ENCODE measurements at places on chromosomes 5 and 9.

GRCh38 chr5:142281008-142281367 lies 43.8 kb downstream of the SPRY4 start:
- no peak for DNase-seq

- DNase-seq: no peak
Measured at GRCh38 chr5:125410537-125411070, 664.2 kb upstream of the ZNF608 start.

GRCh38 chr5:102937894-102938293 lies 182.0 kb downstream of the GIN1 start:
- DNase-seq: no peak

DNA sequence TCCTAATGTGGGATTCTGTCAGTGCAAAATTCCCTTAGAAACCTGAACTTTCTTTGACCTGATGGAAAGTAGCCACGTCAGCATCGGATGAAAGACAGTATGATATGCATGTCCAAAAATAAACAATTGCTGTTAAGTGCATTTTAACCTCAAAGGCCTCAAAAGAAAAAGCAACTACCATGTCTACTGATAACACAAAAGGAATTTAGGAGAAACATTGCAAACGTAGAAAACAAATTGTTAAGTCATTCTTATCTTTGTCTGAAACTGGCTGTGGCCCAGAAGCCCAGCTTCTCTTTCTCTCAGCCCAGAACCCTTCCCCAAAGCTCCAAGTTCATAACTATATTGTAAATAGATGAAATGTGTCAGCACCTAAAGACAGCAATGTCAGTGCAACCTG lies 11.1 kb upstream of the LHFPL2 start:
- DNase-seq: no peak

DNA sequence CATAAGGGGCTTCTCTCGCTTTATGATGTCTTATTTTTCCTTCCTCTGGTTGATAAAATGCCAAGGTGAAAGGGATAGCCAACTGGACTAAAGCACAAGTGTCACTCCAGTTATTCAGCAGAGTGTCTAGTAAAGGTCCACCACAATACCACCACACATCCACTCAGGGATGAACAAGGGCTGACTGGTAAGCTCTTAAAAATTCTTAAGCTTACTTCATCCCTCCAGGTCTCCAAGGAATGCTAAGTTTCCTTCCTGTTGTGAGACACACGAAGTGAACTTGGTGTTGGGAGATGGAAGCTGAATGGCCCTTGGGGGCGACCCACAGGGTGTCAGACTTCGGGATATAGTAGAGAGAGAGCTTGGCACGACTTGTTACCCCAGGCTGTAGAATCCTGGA lies 3.2 kb upstream of the HMGCS1 start:
- no peak for DNase-seq

DNA sequence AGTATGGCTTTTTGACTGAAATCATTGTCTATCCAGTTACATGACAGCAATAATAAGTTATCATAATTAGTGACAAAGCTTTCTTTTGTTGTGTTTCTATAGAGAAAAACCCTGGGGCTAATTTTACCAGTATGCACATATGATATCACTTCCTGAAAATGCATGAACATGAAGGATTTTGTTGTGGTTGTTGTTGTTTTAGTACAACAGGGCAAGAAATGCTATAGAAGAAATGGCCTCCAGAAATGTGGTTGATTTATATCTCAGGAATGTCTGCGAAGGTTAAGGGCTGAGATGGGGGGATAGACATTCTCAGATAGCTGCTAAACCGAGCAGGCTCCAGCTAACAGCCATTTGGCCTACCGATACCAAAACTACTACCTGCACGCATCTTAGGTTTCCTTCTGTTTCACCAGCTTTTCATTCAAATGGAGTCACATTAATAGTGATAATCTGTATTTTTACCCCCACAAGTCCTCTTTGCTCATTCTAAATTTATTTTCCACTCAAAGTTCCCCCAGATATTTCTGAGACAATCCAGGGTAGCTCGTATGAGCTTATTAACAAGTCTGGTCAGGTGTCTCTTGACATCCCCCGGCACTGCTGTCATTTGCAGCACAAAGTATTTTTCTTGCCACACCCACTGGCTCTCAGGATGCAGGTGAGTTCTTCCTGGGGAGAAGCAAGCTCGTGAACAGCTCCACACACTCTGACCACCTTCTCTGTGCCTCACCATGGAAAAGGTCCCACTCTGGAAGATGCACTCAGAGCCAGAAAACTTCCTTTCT lies 232.4 kb upstream of the GAS1 start:
- no peak for DNase-seq

- no peak for DNase-seq
Measured at GRCh38 chr5:18662231-18662630, 1028.0 kb downstream of the TAF11L14 start.

DNA sequence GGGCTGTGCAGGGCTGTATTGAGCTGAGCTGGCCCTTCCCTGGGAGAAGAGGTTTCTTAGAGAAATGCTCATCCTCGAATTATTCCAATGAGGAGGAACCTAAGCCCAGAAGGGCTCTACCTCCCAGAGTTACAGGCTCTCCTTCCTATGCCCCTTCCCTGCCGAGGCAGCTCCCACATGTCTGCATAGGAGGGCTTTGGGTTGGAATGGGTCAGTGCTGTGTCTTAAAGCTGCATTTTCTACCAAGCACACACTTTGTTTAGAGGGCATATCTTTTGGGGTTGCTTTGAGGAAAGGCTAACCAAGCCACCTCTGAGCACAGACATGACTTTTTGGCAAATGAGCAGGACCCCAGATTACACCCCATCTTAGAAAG lies 9.1 kb downstream of the NEK6 start:
- DNase-seq: no peak

- no peak for DNase-seq
Measured at GRCh38 chr9:120965344-120966012, 38.9 kb upstream of the TRAF1 start.

GRCh38 chr9:113499876-113500497 lies 36.5 kb downstream of the RGS3 start:
- DNase-seq: no peak

DNA sequence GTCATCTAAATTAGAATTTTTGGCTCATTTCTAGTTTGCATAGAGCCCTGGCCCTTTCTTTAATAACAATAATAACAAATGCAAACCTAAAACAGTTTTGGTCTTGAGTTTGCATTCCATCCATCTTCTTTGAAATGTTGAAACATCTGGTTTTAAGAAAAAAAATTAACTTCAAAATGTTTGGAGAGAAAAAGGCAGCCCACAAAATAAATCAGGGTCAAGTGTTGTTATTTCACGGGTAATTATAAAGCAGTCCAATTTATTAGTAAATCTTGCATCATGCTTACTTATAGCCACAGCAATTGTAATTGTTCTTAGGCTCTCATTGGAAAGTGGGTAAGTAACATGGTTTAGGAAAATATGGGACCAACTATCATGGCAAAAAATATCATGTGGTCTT lies 247.0 kb upstream of the MEF2C start:
- DNase-seq: no peak

- DNase-seq: no peak
Measured at GRCh38 chr9:129954868-129955550, 88.0 kb downstream of the FNBP1 start.

GRCh38 chr5:7671381-7671993 lies 179.4 kb downstream of the CFAP90 start:
- no peak for DNase-seq

DNA sequence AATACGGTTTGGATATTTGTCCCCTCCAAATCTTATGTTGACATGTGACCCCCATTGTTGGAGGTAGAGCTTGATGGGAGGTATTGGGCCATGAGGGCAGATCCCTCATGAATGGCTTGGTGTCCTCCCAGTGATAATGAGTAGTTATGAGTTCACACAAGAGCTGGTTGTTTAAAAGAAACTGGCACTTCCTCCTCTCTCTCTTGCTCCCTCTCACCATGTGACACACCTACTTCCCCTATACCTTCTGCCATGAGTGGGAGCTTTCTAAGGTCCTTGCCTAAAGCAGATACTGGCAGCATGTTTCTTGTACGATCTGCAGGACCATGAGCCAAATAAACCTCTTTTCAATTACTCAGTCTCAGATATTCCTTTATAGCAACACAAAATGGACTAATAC lies 132.0 kb downstream of the PIK3R1 start:
- DNase-seq: no peak

DNA sequence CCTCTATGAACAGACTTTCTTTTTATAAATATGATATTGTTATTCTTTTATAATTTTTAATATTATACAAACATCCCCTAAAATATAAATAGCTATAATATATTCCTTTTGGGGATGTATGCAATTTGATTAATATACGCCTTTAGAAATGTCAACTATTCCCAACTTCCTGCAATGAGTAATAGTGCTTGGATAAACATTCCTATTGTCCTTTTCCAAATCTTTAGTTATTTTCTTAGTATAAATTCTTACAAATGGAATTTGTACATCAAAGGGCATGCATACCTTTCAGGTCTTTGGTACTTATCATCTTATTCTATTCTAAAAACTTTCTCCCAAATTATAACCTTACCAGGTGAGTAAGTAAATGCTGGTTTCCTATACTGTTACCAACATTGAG lies 6.2 kb downstream of the NLN start:
- no peak for DNase-seq

DNA sequence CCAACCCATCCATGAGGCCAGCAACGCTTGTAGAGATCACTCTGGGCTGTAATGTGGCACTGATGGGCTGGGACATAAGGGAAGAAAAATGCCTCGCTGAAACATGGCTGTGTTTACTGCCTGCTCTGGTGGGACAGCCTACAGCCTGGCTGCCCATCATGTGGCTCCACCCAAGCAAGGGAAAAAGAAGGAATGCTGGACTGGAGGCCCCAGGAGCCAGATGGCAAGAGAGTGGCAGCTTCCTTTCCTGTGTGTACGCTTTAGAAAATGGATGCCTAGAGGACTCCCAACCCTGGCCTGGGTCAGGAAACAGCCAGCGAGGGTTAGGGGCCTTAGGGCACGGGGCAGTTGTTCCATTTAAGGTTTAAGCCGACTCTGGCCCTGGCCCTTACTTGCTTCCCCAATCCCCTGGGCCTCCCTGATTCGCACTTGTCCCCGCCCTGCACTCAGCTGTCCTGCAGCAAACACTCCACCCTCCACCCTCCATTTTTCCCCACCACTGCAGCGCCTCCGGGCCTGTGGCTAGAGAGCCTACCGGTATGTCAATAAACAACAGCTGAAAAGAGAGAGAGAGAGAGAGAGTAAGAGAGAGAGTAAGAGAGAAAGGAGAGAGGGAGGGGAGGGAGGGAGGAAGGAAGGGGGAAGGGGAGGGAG lies 819.4 kb downstream of the SEMA5A start:
- DNase-seq: no peak

GRCh38 chr5:92758552-92758951 lies 822.5 kb downstream of the NR2F1-AS1 start:
- DNase-seq: no peak

DNA sequence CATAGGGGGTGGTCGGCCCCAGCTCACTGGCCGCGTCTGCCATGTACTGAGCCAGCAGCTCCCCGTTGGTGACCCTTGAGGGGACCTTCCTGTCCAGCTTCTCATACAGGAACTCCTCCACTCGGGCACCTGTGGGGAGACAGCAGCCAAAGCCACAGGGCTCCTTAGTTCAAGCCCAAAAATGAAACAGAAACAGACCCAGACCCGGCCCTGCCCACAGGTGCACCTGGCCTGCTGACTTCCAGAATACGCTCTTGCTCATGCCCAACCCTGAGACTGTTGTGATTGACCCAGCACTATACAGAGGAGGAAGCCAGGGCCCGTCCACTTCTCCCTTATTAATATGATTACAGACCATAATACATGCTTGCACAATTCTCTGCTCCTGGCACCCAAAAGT lies 7.0 kb downstream of the SH3GLB2 start:
- peak; percentile 82 for DNase-seq

GRCh38 chr5:166716856-166717492 lies 1574.5 kb upstream of the WWC1 start:
- DNase-seq: no peak

DNA sequence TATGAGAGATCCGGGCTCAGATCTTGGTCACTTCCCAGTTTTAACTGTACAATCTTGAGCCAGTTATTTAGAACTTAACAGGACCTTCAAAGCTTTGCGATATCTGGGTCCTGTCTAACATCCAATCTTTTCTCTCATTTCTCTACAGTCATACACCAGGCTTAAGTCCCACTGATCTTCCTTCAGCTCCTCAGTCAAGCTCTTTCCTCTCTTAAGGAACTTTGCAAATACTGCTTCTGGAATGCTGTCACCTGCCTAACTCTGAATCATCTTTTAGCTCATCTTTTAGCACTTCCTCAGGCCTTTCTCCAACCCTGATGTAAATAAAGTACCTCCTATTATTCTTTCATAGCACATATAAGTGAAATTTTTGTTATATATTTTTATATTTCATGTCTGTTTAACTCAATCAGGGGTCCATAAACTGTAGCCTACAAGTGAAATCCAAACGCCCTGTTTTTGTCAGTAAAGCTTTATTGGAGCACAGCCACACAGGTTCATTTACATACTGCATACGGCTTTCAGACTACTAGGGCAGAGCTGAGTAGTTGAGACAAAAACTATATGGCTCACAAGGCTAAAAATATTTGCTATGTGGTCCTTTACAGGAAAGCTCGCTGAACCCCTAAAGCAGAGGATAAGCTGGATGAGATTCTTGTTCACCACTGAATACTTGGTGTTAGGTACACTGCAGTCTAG lies 63.5 kb downstream of the MEF2C start:
- no peak for DNase-seq

- DNase-seq: no peak
Measured at GRCh38 chr5:141349917-141350619, at the start of gene PCDHGB1. TSS of gene PCDHGB1 (plus strand) at chr5:141350099. CDS start at chr5:141350261, 162 bp downstream.

DNA sequence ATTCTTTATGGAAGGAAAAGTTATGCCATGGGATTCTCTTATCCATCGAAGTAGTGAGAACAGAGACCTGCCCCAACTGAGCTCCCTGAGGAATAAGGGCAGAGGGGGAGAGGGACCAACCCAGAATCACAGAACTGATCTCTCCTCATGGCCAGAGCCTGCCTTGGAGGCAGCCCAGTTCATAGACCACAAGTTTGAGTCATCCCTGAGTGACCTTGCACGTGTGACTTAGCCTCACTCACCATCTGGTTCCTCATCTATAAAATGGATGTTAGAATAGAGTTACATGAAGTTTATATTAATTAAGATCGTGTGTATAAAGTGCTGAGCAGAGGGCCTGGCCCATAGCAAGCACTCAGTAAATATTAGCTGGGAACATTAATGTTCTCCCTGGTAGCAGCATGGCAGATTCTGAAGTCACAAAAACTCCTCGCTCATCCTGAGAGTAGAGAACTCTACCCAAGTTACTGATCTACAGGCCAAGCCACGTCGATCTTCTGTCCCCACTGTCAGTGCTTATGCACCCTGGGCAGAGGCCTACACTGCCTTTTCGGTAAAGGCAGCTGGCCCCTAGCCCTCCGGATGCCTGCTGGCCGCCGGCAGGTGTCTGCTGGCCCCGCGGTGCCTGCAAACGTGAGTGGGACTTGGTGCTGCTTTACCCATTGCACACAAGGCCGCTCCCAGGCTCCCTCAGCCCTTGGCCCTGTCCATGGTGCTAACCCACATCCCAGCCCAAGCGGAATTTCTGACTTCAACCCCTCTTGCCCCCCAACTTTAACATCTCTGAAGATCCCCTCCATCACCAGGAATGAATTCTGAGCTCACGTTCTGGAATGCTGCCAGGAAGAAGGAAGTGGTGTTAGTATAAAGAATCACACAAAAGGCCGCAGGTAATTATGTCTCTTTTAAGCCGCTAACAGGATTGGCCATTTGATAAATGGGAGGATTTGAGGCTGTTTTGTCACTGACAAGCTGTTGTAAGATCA lies 61.1 kb upstream of the ARAP3 start:
- no peak for DNase-seq
